Osteoblast (primary cell): ENCODE measurements at places on chromosomes 7 and 10. TPM values are rescaled to one million over a fixed set of nuclear protein-coding genes. Genes with fewer than 3 reads are reported as not detected.

The NUTM2D gene
- 1.5 and 1.8 TPM in 2 replicates for total RNA-seq

- no peak overlapping the region for H3K27ac ChIP-seq
- no peaks in the 10 kb centered on the region for H3K4me1 ChIP-seq
- no peaks in the 10 kb centered on the region for H3K36me3 ChIP-seq
- no peak overlapping the region for H3K4me3 ChIP-seq
- DNase-seq: peak; percentile 91
Observed at GRCh38 chr10:93554760-93555432, 11.6 kb upstream of the FFAR4 start.

- H3K27me3 ChIP-seq: no peaks in the 10 kb centered on the region
- peaks cover 4% of the 10 kb centered on the region for H3K4me1 ChIP-seq
- no peak overlapping the region for H3K27ac ChIP-seq
- H3K4me3 ChIP-seq: no peak overlapping the region
- H3K36me3 ChIP-seq: no peaks in the 10 kb centered on the region
- no peak for DNase-seq
Observed at GRCh38 chr7:79332091-79332490, 121.4 kb downstream of the MAGI2 start.

DNA sequence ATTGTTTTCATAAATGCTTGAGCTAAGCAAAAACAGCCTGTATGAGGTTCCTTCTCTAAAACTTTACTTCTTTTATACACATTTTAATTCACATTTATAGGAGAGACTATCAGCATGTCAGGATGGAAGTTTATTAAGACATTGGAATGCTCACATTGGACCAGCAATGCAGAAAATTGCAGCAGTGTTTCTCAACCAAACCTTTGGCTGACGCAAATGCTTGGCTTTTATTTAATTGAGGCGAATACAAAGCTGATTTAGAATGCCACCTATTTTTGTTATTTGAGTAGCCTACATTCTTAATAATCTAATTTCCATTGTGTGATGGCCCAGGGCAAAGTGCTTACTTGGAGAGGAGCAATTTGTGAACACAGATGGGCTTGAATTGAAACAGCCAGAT is 283.2 kb downstream of the ARL4A start:
- no peaks in the 10 kb centered on the region for H3K4me1 ChIP-seq
- no peak overlapping the region for H3K27ac ChIP-seq
- no peak for DNase-seq
- no peak overlapping the region for H3K4me3 ChIP-seq
- H3K27me3 ChIP-seq: no peaks in the 10 kb centered on the region

DNA sequence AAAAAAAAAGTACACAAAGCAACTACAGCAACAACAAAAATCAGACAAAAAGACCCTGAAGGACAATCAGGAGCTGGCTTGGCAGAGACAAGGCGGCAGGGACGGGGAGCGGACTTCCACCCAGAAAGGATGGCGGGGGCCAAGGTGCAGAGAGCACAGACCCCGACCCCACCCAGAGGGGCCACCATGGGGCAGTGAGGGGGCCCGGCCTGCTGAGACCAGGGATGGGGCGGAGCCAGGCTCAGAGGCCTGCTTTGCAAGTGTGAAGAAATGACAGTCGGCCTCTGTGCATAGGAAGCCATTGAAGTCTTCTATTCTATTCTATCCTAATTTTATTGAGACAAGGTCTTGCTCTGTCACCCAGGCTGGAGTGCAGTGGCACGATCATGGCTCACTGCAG is 82.0 kb downstream of the ELFN1 start:
- H3K36me3 ChIP-seq: no peaks in the 10 kb centered on the region
- H3K27ac ChIP-seq: no peak overlapping the region
- no peaks in the 10 kb centered on the region for H3K4me1 ChIP-seq
- DNase-seq: peak; percentile 58
- H3K27me3 ChIP-seq: peaks cover 45% of the 10 kb centered on the region

GRCh38 chr10:69944761-69945160 is 107.9 kb upstream of the MACROH2A2 start:
- no peaks in the 10 kb centered on the region for H3K27me3 ChIP-seq
- DNase-seq: no peak
- peaks cover 2% of the 10 kb centered on the region for H3K36me3 ChIP-seq
- no peak overlapping the region for H3K4me3 ChIP-seq
- no peak overlapping the region for H3K27ac ChIP-seq

The TET1 gene
- total RNA-seq: 3.8 and 4.0 TPM in 2 replicates

The FOXP2 gene
- 3.8 and 5.8 TPM in 2 replicates for total RNA-seq

The OR2A42 gene
- total RNA-seq: under 0.01 TPM in 1 of 2 replicates, not detected in the other

The LRRD1 gene
- 0.29 and 0.36 TPM in 2 replicates for total RNA-seq

GRCh38 chr7:155230169-155230593 is 67.5 kb upstream of the INSIG1 start:
- H3K4me1 ChIP-seq: peaks cover 14% of the 10 kb centered on the region
- H3K4me3 ChIP-seq: no peak overlapping the region
- H3K27ac ChIP-seq: peak overlapping the region; percentile 81

GRCh38 chr10:7337431-7338171 is 73.2 kb downstream of the SFMBT2 start:
- H3K27me3 ChIP-seq: no peaks in the 10 kb centered on the region
- no peak overlapping the region for H3K4me3 ChIP-seq
- no peaks in the 10 kb centered on the region for H3K4me1 ChIP-seq
- no peak for DNase-seq

GRCh38 chr10:24723788-24724380 is at the start of gene ARHGAP21:
TSS of gene ARHGAP21 (minus strand) at chr10:24723887. CDS start at chr10:24721899, 1,988 bp downstream.
- peak; percentile 94 for DNase-seq
- peak within 1 kb of the TSS; percentile 91 for H3K4me3 ChIP-seq
- H3K27ac ChIP-seq: peak within 1 kb of the TSS; percentile 81

The HBP1 gene
- 166 and 175 TPM in 2 replicates for total RNA-seq

The AKR1D1 gene
- total RNA-seq: under 0.01 TPM in 1 of 2 replicates, not detected in the other

DNA sequence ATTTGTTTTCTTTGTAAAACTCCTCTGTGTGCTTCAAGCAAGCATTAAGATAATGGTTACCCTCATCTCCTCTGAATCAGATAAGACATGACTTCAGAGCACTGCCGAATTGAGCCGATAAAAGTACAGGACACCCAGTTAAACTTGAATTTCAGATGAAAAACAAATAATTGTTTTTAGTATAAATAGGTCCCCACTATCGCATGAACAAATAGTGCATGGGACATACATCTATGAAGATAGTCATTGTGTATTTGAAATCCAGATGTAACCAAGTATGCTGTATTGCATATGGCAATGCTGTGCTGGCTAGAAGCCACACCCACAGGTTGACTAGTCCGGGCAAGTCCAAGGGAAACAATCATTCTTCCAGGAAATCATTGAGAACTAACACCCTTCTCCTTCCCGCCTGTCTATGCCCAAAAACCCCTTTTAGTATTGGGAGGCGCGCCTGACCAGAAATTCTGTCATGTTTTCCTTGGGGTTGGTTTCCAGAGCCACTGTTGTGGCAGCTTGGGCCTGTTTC is 12.6 kb upstream of the FGFR2 start:
- peaks cover 5% of the 10 kb centered on the region for H3K4me1 ChIP-seq
- H3K36me3 ChIP-seq: no peaks in the 10 kb centered on the region
- H3K4me3 ChIP-seq: no peak overlapping the region
- no peak overlapping the region for H3K27ac ChIP-seq
- no peak for DNase-seq
- H3K27me3 ChIP-seq: no peaks in the 10 kb centered on the region

The HOXA3 gene
- 3.5 and 4.0 TPM in 2 replicates for total RNA-seq

GRCh38 chr7:31204071-31204470 is 136.5 kb downstream of the NEUROD6 start:
- no peaks in the 10 kb centered on the region for H3K36me3 ChIP-seq
- H3K27me3 ChIP-seq: no peaks in the 10 kb centered on the region
- no peaks in the 10 kb centered on the region for H3K4me1 ChIP-seq
- no peak for DNase-seq

DNA sequence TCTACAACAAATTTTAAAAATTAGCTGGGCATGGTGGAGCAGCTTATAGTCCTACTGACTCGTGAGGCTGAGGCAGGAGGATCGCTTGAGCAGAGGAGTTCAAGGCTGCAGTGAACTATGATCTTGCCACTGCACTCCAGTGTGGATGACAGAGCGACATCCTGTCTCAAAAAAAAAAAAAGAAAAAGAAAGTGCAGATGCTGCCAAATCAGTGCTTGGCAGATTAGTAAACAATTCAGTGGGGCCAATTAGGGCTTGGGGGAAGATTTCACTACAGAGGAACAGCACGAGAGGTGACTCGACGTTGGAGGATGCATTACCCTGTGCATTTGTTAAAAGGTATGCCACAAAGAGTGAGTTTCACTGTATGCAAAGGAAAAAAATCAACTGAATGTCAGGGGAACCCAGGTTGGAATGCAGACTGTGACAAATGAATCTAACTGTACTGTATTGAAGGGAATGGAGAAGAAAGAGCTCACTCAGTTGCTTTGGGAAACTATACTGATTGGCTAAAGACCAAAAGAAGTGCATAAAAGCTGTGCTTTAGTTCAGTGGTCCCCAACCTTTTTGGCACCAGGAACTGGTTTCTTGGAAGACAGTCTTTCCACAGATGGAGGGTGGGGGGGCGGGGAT is 31.6 kb downstream of the GARIN1A start:
- no peak for DNase-seq
- H3K36me3 ChIP-seq: no peaks in the 10 kb centered on the region
- H3K27ac ChIP-seq: no peak overlapping the region
- H3K4me1 ChIP-seq: no peaks in the 10 kb centered on the region

DNA sequence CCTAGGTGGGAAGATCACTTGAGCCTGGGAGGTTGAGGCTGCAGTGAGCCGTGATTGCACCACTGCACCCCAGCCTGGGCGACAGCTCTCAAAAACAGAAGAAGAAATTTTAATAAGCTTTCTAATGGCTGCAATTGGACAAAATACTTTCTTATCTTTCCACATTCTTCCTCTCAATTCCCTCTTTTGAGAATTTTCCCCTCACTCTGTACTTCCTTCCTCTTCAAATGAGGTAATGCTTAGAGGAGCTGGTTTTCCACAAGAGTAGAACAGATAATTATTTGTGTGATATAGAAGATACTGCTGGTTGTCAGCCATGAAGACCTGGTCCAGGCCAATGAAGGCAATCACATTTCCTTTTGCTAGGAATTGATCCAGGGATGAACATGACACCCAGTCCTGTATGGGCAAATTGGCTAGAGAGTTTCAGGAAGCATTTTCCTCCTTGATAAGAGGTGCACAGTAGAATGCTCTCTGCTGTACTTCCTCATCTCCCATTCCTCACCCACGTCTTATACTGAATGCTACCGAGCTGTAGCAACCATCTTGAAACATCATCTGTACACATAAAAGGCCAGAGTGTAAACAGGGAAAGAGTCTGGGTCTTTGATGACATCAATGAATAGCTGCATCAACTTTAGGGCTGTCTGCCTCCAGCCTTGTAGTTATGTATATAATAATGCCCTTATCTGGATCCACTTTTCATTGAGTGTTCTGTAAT is 103.9 kb downstream of the CDK6 start:
- DNase-seq: no peak
- H3K4me3 ChIP-seq: no peak overlapping the region
- peak overlapping the region; percentile 83 for H3K27ac ChIP-seq

DNA sequence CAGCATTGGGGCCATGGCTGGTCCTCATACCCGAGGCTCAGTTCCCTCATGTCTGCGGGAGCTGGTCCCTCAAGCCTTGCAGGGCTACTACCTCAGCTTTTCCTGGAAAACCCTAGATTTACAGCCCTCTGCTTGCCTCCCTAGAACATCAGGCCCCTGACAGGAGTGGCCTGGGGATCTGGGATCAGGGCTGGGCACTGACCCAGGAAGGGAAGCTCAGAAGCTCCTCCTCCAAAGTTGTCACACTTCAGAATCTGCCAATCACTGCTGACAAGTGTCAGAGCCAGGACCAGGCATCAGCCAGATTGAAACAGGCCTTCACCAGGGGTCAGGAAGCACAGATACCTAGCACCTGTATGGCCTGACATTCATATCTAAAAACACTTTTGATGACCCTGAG is 115.2 kb downstream of the GRID1 start:
- DNase-seq: peak; percentile 70
- no peaks in the 10 kb centered on the region for H3K4me1 ChIP-seq
- H3K27ac ChIP-seq: no peak overlapping the region
- no peak overlapping the region for H3K4me3 ChIP-seq
- H3K27me3 ChIP-seq: no peaks in the 10 kb centered on the region

DNA sequence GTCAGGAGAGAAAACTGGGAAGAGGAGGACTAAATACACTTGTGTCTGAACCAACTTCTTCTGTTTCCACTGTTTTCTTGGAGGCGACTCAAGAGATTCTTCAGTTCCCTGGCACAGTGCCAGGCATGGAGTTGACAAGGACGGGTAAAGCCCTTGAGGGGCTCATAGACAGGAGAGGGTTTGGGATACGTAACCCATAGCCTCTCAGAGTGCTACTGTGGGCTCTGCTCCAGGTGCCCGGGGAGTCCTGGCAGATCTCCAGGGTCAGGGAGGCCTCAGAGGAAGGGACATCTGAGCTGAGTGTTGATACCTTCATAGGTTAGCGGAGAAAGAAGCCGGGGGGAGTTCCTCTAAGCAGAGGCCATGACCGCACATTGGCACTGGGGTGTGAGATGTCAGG is 42.0 kb downstream of the GALNT17 start:
- H3K4me3 ChIP-seq: no peak overlapping the region
- no peaks in the 10 kb centered on the region for H3K36me3 ChIP-seq
- no peak for DNase-seq
- no peaks in the 10 kb centered on the region for H3K4me1 ChIP-seq
- no peak overlapping the region for H3K27ac ChIP-seq
- no peaks in the 10 kb centered on the region for H3K27me3 ChIP-seq

DNA sequence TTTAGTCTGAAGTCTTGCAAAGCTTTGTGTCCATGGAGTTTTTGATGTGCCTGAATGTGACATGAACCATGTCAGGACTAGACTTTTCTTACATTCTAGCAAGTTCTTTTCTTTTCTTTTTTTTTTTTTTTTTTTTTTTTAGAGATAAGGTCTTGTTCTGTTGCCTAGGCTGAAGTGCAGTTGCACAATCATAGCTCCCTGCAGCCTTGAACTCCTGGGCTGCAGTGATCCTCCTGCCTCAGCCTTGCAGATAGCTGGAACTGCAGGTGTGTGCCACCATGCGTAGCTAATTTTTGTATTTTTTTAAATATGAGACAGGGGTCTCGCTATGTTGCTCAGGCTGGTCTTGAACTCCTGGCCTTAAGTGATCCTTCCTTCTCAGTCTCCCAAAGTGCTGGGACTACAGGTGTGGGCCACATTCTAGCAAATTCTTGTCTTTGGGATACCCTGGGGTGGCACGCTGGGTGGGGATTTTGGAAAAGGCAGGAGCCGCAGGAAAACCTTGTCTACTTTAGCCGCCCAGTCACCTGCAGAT is 152.8 kb downstream of the SVIL start:
- DNase-seq: no peak
- peaks cover 18% of the 10 kb centered on the region for H3K4me1 ChIP-seq
- H3K27ac ChIP-seq: no peak overlapping the region
- peaks cover 35% of the 10 kb centered on the region for H3K36me3 ChIP-seq

The SORCS3 gene
- total RNA-seq: not detected in 2 replicates

The NPVF gene
- total RNA-seq: not detected in 2 replicates

- no peaks in the 10 kb centered on the region for H3K27me3 ChIP-seq
- no peak for DNase-seq
- no peaks in the 10 kb centered on the region for H3K4me1 ChIP-seq
- no peaks in the 10 kb centered on the region for H3K36me3 ChIP-seq
- no peak overlapping the region for H3K27ac ChIP-seq
Observed at GRCh38 chr10:121276822-121277221, 321.4 kb downstream of the FGFR2 start.
